ENCODE measurements at places on chromosomes 13 and 19.

GRCh38 chr19:6738787-6739389, 592 bp upstream of the TRIP10 start:
- DNase-seq, result no peak

DNA sequence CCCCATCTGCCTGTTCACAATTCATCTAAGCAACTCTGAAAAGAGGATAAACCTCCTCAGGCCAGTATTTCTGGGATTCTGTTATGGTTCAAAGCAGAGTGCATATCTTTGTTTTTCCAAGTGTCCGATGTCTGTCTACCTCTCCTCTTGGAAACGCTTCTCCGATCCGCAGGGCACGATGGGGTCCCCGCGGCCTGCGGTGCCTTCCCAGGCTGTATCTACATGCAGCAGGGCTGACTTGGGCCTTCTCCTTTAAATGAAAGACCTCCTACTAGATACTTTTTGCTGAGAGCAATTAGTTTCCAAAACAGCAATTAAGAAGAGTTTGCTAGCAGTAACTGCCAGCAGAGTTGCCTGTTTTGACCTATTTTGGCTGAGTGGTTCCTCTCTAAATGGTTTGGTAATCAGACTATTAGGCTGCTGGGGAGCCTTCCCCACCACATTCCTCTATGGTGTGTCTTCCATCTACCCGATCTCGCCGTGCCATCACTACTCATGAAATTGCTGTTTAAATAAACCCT, 23.5 kb downstream of the COL4A2 start:
- DNase-seq, result no peak

GRCh38 chr13:77048681-77049080, 21.7 kb upstream of the FBXL3 start:
- DNase-seq, result no peak

- no peak for DNase-seq
These were observed 25.1 kb downstream of the TMEM255B start for GRCh38 chr13:113783966-113784644.

GRCh38 chr13:100818711-100819110, 144.1 kb upstream of the TMTC4 start:
- no peak for DNase-seq

GRCh38 chr13:79802389-79803085, 321.6 kb downstream of the NDFIP2 start:
- DNase-seq, result no peak

GRCh38 chr19:29810504-29810871, 1.3 kb upstream of the CCNE1 start:
- no peak for DNase-seq

DNA sequence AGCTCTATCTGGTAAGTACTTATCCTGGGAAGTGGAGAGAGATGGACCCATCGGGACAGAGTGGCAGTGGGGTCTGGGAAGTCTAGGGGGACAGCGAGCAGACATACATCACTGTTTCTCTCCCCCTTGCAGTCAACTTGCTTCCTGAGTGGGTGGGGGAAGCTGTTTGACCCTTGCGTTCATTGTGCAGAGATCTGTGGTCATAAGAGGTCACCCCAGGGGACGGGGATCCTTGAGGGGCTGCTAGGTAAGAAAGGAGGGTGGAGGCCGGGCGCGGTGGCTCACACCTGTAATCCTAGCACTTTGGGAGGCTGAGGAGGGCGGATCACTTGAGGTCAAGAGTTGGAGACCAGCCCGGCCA, 474 bp downstream of the ARHGEF18 start:
- no peak for DNase-seq
